ENCODE measurements at places on chromosomes 11 and 22.

DNA sequence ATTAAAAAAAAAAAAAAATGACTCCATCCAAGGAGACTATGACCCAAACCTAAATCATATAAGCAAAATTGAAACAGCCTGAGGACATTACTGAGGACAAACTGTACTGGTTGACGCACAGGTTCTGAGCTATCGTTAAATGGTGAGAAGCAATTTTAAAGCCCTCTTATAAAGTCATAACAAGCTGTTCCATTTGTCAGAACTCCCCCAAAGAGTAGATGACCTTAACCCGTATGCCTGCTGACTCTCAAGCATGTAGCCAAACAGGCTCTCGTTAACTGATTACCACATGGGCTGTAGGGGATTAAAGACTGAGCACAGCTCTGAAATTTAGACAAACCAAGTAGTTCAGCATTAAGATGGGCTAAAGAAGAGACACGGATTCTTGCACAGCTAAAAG lies 2.2 kb downstream of the CRYAB start:
- ATAC-seq = no peak

DNA sequence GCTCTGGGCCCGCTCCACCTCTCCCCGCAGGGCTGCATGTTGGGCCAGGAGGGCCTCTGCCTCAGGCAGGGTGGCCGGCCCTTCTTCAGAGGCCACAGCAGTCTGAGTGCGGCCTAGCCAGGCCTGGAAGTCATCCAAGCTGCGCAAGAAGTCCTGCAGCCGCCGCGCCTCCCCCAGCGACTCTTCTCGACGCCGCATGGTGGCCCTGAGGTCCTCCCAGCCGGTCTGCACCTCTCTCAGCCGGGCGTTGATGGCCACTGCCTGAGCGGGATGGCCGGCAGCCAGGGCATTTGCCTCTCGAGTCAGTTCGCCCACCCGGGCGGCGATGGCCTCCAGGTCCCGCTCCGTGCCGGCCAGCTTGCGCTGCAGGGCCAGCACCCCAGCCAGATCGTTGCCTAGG lies 23.1 kb upstream of the RBM4B start:
- ATAC-seq = no peak

- ATAC-seq = no peak
Observed at GRCh38 chr11:59600636-59601035, 14.9 kb downstream of the OSBP start.

DNA sequence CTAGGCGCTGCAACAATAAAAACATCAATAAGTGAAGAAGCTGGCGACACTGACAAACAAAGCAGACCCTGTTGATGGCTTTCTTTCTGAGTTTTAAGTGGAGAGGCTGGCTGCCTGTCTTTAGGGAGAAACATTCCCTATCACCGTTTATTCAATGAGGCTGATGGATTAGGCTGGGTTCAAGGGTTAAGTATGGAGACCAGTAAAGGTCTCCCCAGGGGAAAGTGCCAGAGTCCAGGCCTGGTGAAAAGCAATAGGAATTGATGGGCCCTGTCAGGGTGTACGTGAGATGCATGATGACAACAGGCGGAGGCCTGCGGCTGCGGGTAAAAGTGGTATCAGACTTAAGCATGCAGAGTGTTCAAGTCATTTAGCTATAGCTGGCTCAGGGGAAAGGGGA lies 102.6 kb downstream of the ALX4 start:
- no peak for ATAC-seq

- no peak for ATAC-seq
Observed at GRCh38 chr22:33397381-33397907, 339.3 kb upstream of the SYN3 start.

DNA sequence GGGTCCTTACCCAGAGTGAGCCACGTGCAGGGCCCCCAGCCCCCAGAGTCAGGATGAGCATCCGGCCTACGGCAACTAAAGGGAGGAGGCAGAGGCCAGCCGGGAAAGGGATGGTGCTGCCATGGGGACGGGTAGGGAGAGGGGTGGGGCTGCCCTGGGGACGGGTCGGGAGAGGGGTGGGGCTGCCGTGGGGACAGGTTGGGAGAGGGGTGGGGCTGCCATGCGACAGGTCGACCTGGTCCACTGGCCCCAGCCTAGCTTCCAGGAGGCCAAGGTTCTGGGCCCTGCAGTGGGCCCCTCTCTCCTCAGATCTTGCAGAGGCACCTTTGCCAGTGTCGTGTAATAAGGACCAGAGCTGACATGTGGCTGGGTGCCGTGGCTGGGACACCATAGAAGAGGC lies 187.7 kb downstream of the BRD1 start:
- ATAC-seq = no peak

DNA sequence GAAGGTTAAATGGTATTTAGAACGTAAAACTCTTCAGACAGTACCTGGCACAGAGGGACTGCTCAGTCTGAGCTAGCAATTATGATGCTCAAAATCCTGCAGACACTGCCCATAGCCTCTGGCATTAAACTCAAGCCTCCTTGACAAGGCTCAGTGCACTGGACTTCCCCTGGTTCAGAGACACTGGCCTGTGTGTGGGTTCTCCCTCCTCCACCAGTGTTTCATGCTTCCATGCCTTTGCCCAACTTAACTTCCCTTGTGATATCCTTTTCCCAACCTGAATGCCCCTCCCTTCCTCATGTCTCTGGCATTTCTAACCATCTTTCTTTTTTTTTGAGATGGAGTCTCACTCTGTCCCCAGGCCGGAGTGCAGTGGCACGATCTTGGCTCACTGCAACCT lies 9.1 kb downstream of the LTBP3 start:
- ATAC-seq = no peak

GRCh38 chr11:127425281-127425680 lies 424.7 kb upstream of the KIRREL3 start:
- no peak for ATAC-seq

GRCh38 chr11:123145220-123145619 lies 49.8 kb downstream of the CLMP start:
- ATAC-seq = no peak

DNA sequence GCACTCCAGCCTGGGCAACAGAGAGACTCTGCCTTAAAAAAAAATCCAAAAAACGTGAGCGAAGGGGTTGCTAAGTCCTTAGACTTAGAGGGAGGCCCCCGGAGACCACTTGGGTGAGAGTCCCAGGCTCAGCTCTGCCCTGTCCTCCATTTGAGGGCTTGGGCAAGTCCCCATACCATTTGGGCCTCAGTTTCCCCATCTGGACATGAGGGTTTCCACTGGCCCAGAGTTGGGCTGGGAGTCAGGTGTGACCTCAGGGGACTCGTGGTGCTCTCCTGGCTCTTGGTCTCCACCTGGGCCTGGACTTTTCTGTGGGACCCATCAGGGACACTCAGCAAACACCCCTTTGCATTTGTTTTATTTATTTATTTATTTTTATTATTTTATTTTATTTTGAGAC lies 35.2 kb upstream of the CSNK1E start:
- no peak for ATAC-seq

DNA sequence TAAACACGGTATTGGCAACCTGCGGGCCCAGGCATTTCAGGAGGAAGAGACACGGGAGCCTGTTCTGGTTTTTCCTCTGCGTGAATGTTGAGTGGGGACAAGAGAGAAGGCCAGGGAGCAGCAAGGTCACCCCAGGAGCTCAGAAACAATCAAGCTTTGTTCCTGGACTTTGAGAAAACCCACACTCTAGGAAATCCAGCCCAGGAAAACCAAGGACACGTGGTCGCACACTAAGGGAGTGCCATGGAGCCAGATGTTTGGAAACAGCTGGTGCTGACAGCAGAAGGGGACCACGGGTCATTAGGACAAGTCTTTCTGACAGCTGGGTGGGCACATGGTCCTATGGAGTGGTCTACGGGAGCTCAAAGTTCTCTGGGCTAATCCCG lies 44.1 kb downstream of the MYH9 start:
- ATAC-seq = no peak

DNA sequence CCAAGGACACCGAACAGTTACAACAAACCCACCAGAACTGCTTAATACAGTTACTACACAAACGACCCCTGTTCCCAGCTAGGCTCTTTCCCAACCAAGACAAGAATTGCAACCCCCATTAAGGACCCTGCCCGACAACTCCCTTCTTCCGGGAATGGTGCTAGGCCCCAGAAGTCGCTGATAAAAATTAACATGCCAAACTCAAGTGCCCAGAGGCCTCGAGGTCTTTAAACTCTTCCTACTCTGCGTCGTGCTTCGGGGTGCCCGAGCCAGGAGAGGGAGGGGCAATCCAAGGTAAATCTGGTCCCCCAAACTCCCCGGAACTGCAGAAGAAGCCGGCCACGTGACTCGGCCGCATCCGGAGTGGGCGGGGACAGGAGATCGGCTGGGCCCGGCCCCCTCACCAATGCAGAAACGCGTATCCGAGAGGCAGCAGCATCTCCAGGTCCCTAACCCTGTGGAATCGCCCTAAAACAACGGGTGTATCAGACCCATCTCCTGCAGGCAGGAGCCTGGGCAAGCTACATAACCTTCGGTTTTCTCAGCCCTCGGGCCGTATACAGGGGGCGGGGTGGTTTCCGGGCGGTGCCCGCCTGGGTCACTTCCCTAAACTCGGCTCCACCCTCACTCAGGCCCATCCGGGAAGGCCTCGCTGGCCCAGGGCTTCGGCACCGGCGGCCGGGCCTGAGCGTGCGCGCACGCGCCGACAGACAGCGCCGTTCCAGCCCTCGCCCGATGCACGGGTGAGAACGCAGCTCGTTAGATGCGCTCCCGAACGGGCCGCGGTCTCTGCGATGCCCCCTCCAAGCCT lies 1.1 kb downstream of the CFL1 start:
- peak; percentile 65 for ATAC-seq

Data from stimulated activated memory B cell treated with anti-CD40 and anti-IgM and Interleukin-4, amounts not matched to agents 10 μg/mL and 1 μg/mL and 100 μg/mL, for 72 hours (primary cell).